Stimulated activated CD4-positive, alpha-beta T cell treated with anti-CD3 and anti-CD28 coated beads, Interleukin-15, amount 100 ng/mL, for 1 hour (primary cell): ENCODE measurements at places on chromosomes 3 and 15.

DNA sequence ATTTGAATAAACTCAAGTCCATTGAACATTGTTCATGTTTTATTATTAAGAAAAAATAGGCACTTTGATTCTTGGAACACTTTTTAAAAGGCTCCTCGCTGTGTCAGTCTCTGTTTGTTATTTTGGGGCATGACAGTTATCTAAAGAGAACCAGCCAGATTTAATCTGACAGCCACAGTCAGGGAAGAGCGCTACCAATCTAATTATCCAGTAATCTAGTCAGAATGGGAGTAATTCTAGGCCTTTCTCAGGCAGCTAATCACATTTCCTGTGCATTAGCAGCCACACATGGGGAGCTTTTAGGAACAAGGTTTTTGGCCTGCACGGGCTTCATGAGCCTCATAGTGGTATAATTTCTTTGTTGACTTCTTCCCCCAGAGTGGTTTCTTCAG is 362.2 kb downstream of the RBMS3 start:
- no peak for DNase-seq

DNA sequence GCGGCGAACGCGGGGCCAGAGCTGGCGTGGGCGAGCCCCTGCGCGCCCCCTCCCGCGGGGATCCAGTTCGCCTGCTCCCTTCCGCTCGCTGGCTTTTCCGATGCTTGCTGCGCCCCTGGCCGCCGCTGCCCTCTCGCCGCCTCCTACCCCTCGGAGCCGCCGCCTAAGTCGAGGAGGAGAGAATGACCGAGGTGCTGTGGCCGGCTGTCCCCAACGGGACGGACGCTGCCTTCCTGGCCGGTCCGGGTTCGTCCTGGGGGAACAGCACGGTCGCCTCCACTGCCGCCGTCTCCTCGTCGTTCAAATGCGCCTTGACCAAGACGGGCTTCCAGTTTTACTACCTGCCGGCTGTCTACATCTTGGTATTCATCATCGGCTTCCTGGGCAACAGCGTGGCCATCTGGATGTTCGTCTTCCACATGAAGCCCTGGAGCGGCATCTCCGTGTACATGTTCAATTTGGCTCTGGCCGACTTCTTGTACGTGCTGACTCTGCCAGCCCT is 721 bp downstream of the P2RY1 start:
- no peak for DNase-seq

DNA sequence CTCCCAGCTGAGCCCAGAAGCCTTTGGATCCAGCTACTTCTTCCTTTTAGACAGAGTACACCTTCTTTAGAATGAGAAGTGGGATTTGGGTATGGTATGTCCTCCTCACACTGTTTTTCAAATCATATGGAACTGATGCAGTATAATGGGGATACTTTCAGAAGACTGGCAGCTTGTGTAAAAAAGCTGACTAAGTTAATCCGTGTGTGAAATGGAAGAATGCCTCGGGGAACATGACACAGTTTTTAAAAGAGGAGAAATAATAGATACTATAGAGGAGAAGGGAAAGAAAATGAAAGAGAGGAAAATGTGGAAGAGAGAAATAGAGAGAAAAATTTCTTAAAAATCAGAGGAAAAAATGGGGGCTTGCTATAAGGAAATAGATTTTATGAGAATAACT is 47.7 kb downstream of the TUSC7 start:
- DNase-seq: no peak

DNA sequence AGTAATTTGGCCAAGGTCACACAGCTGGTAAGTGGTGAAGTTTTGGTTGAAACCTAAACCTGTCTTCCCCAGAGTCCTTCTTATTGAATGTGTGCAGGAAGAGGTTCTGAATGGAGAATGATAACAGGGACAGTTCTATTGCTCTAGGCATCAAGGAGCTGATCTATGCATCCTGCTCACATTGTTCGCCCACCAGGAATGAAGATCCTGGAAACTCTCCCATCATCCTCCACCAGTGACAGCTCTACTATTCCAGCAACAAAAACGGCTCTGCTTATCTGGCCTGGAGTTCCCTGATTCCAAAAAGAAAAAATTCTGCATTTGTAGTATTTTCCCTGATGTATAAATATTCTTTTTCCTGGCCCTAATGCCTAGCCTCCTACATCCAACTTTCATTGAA is 16.4 kb upstream of the TNFAIP8L3 start:
- no peak for DNase-seq

DNA sequence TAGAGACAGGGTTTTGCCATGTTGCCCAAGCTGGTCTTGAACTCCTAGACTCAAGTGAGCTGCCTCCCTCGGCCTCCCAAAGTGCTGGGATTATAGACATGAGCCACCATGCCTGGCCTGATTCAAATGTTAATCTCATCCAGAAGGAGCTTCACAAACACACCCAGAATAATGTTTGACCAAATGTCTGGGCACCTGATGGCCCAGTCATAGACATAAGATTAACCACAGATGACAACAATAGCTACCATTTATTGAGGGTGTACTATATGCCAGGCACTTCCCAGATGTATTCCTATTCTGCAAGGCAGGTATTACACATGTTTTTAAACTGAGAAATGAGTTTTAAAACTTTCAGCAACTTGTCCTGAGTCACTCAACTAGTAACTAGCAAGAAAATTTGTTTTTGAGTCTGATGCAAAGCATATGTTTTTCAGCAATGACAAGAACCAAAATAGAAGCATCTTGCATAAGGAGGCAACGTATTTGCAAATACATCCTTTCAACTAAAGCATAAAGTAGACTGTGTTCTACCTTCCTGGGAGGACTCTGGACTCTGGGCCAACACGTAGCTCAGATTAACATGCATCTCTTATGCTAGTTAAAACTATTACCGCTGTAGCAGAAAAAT is 8.1 kb upstream of the SPG21 start:
- no peak for DNase-seq

DNA sequence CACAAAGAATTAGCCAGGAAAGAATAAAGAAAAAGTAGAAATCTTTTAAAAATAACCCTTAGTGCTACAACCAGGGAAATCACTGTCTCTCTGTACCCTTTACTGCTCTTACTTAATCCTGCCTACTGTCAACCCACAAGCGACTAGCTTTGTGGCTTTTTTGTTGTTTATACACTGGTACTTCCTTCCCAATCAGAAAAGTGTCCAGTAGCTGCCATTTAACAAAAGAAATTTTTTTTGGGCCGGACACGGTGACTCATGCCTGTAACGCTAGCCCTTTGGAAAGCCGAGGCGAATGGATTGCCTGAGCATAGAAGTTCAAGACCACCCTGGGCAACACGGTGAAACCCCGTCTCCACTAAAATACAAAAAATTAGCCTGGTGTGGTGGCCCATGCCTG is 13.8 kb upstream of the FAM219B start:
- DNase-seq: no peak

GRCh38 chr3:108430540-108430939 is 79.9 kb downstream of the MYH15 start:
- DNase-seq: no peak

DNA sequence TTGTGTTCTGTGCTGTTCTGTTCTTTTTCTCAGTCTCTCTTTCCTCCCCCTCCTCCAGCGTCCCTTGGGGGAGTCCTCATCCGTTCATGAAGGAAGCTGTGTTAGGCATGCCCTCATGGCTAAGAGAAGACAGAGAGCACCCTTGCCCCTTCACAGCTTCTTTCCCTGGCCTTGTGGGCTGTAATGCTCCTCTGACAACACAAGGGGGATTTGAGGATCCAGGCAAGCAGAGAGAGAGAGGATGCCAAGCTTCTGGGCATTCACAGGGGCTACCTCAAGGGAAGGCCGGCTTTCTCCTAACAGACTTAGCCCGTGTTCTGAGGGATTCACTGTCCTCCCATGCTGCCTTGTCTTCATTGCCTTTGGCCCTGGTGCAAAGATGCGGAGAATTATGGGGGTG is 389.5 kb downstream of the LRTM1 start:
- no peak for DNase-seq

DNA sequence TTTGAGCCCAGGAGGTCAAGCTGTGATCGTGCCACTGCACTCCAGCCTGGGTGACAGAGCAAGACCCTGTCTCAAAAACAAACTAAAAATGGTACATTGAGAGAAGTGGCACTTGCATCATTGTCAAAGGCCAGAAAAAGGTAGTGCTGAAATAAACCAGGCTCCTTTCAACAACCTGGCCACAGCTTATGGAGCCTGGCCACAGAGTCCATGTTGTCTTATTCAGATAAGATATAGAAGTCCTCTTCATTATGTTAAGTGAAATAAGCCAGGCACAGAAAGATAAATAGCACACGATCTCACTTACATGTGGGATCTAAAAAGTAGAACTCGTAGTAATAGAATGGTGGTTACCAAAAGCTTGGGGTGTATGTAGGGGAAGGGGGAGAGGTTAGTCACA is 34.8 kb downstream of the EMC4 start:
- no peak for DNase-seq

DNA sequence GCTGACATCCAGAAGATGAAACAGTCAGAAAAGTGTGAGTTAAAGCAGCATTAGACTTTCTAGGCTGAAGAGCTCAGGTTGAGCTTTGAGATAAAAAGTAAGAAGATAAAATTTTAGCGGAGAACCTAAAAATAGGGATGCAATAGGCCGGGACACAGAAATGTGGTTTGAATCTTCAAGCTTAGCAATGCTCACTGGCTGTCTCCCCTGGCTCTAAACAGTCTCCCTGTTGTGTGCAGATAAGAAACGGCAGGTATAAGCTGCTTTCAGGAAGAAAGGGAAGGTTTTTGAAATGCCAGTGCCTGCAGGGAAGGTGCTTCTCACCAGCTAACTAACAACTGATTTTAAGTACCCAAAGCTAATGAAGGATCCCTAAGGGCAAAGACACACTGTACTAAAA is 718.7 kb upstream of the SGO1 start:
- no peak for DNase-seq

- DNase-seq: no peak
These were observed 103.3 kb upstream of the PRR23E start for GRCh38 chr3:127089486-127090145.

DNA sequence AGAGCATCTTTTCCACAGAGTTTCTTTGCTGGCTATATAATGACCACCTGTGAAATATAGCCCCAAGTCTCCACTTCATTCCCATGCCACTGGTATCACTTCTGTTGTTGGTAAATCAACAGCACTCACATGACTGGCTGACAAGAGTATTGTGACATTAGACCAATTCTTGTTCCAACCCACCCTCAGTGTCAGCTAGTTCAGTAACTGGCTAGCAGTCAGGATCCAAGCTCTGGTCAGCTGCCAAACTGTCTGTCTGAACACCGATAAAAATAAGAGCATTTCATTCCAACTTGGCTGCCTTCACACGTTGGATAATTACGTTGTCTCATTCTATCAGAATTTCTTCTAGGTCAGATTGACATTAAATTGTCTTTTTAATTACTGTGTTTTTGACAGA is 166.5 kb downstream of the USP13 start:
- DNase-seq: no peak

- no peak for DNase-seq
These were observed 56.8 kb upstream of the KCNMB2 start for GRCh38 chr3:178479446-178479845.

DNA sequence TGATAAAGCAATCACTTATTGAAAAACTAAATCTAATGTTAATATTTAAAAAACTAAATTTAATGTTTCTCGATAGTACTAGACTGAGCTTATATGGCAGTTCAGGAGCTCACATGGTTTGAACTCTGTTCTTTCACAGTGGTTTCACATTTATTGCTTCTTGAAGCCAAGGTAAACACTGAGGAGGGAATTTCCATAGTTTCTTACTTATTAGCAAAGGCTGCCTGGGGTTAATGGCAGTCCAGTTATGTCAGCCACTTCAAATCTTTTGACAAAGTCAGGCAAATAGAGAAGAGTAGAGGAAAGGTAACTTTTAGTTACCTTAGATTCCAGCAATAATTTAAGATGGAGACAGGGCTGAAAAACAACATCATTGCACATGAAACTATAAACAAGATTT is 831.5 kb downstream of the ROBO2 start:
- no peak for DNase-seq

DNA sequence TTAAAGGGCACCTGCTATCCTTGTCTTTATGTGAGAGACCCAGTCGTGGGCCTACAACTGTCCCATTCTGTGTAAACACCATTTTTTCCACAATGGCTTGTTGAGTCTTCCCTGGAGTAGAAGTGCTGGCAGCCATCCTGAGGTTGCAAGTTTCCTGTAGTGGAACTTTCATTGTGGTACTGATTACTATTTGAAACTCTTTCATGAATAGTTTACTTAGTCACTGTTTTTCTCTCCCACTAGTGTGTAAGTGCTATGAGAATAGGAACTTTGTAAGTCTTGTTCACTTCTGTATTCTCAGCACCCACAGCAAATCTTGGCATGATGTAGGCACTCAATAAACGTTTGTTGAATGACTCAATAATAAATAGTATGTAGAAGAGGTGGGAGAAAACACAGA is 48.6 kb downstream of the RARB start:
- no peak for DNase-seq

- DNase-seq: no peak
These were observed 33.9 kb downstream of the HDAC11 start for GRCh38 chr3:13513913-13514517.

DNA sequence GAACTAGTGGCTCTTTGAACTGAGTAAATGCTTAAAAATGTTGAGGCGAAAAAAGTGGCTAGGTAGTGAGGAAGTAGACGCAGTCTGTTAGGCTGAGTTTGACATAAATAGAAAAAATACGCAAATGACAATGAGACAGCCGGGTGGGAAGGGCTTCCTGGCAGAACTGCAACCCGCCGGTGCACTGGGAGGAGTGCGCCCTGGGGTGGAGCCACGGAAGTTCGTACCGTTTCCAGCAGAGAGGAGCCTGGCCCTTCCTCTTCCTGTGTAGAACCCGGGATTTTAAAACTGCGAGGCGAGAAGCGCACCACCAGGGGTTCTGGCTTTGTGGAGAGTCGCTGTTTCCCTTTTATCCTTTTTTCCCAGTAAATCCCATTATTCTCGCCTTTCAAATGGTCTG is 602.6 kb downstream of the PYDC2 start:
- DNase-seq: no peak

GRCh38 chr15:74200871-74201419 is 1.6 kb downstream of the STRA6 start:
- DNase-seq: no peak

DNA sequence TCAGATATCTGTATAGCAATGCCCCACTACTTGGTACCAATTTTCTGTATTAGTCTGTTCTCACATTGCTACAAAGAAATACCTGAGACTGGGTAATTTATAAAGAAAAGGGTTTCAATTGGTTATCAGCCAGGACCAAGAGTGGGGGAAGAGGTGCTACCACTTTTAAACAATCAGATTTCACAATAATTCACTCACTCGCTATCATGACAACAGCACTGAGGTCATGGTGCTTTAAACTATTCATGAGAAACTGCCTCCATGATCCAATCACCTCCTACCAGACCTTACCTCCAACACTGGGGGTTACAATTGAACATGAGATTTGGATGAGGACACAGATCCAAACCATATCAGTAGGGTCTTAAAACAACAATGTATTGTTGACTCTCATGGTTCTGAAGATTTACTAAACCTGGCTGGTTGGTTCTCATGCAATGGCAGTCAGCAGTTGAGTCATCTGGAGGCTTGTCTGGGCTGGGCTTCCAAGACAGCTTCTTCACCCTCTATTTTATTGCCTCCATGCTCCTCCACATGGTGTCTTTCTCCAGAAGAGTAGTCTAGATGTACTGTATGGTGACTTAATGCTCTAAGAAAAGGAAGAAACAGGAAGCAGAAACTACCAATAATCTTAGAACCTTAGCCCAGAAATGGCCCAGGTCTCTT is 21.2 kb upstream of the TM4SF4 start:
- no peak for DNase-seq

GRCh38 chr15:92158426-92158825 is 235.3 kb upstream of the ST8SIA2 start:
- DNase-seq: peak; percentile 3

- no peak for DNase-seq
These were observed 369.0 kb downstream of the ULK4 start for GRCh38 chr3:41592753-41593510.

GRCh38 chr3:12148183-12148940 is 10.3 kb downstream of the TIMP4 start:
- no peak for DNase-seq
